Left lung (tissue), 14 donors: ENCODE measurements at places on chromosomes 11 and 22. TPM values are rescaled to one million over a fixed set of nuclear protein-coding genes. Genes with fewer than 3 reads are reported as not detected.

GRCh38 chr11:75797792-75798191 is 17.2 kb upstream of the UVRAG start:
- no peak for DNase-seq
- H3K36me3 ChIP-seq = peaks cover 30% of the 10 kb centered on the region
- no peaks in the 10 kb centered on the region for H3K27me3 ChIP-seq
- no peak overlapping the region for H3K27ac ChIP-seq

- DNase-seq = no peak
- no peak overlapping the region for H3K27ac ChIP-seq
- H3K4me3 ChIP-seq = no peak overlapping the region
- H3K36me3 ChIP-seq = no peaks in the 10 kb centered on the region
- no peaks in the 10 kb centered on the region for H3K4me1 ChIP-seq
- no peaks in the 10 kb centered on the region for H3K27me3 ChIP-seq
Observed at GRCh38 chr11:104908186-104908531, 9.9 kb upstream of the CASP12 start.

DNA sequence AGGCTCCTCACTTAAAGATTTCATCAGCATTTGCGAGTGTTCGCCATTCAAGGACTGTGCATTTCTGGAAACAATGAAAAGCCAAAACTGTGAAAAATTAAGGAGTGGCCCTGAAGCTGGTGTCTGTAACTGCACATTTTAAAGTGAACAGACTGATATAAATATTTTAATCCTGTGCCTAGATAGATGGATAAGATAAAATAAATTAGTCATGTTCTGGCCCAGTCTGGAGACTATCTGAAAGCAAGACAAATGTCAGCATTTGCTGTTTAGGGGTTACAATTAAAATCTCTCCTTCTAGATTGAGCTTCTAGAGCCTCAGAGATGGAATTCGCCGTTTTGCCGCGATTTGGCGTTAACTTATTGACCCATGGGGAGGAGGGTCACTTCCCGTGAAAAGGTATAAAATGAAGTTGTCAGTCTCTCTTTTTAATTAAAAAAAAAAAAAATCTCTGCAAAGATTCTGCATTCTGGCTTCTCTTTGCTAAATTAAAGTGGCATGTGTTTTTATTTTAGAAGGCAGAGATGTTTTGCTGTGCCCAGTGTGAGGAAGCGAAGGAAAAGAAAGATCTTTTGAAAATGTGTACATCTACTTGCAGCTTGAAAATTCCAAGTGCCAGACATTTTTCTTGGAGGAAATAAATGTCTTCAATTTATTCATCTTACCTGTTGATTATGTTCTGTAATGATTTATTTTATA is 79.7 kb upstream of the WNT7B start:
- no peaks in the 10 kb centered on the region for H3K36me3 ChIP-seq
- peaks cover 53% of the 10 kb centered on the region for H3K4me1 ChIP-seq
- H3K27ac ChIP-seq = peak overlapping the region; percentile 99
- H3K27me3 ChIP-seq = no peaks in the 10 kb centered on the region

DNA sequence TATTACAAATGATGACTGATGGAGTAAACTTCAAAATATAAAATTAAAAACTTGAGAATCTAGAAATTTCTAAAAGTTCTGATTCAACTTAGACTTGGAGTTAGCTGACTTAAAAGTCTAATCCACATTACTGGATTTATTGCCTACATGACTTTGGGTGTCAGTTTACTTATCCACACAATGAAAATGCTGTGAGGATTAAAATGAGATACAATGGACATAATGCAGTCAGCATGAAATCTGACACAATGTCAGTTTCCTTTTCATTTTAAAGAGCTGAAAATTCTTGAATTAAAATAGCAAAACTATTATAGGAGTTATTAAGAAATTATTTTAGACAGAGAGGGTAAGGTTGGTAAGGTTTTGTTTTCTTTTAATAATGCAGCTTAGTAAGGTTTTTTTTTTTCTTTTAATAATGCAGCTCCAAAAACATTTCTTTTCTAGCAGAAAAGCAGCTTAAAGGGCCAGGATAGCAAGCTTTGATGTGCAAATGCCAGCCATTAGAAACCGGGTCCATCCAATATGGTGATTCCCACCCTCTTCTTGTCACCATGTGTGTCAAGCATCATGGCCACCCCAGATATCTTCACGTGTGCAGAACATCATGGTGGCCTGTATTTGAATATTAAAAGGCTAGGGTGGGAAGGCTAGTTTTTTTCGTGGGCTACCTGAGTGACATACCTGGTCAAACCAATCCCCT is 18.9 kb downstream of the APIP start:
- DNase-seq = no peak
- H3K27me3 ChIP-seq = no peaks in the 10 kb centered on the region
- H3K27ac ChIP-seq = no peak overlapping the region
- peaks cover 13% of the 10 kb centered on the region for H3K36me3 ChIP-seq
- no peak overlapping the region for H3K4me3 ChIP-seq

- DNase-seq = no peak
- H3K36me3 ChIP-seq = peaks cover 11% of the 10 kb centered on the region
- H3K4me3 ChIP-seq = peak overlapping the region; percentile 16
- H3K27ac ChIP-seq = peak overlapping the region; percentile 75
Observed at GRCh38 chr11:128507936-128508335, 79.4 kb downstream of the ETS1 start.

DNA sequence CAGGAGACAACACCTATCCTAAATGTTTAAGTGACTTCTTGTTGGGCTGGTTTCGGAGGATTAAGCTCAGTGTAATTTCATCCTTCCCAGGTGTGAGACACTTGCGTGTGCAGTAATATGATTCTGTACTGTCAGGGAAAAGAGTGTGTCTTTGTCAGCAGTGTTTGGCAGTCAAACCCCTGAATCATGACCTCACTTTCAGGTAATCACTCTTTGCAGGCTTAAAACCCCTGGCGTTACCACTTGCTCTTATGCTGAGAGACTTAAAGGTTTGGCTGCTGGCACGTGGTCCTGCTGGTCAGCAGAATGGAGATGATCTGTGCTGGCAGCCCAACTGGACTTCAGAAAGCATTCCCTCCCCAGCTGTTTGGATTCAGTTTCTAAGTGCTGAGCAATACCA is 56.1 kb downstream of the APIP start:
- H3K4me3 ChIP-seq = no peak overlapping the region
- H3K27me3 ChIP-seq = no peaks in the 10 kb centered on the region
- peaks cover 3% of the 10 kb centered on the region for H3K4me1 ChIP-seq
- peak overlapping the region; percentile 4 for H3K27ac ChIP-seq

DNA sequence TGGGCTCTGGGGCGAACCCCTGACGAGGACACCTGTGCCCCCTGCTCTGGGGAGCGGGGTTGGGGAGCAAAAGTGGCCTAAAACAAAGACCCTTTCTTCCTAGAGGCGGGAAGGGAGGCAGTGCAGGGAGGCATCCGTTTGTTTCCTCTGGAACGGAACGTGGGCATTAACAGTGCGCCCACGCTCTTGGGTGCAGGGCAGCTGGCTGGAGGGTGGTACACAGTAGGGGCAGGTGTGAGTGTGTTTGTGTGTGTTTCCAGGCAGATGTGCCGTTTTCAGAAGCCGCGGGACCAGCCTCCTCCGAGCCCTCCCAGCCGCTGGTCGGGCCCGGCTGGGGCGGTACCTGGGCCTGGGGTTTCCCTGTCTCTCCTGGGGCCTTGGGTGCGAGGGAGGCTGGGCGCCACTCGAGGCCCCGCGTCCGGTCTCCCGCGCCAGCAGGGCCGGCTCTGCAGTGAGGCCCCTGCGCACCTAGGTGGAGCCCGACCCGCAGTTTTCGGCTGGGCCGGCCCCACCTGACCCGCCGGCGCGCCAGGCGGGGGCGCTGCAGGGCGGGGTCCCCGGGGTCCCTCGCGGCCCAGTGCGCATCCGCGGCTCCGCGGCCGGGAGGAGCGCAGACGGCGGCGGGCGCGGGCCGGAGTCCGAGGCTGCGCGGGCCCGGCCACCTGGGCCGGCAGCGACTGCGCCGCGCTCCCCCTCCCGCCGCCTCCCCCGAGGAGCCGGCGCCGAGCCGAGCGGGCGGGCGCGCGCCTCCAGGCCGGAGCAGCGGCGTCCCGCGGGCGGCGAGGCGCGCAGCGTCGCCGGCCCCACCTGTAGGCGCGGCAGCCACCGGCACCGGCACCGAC is 1252.7 kb downstream of the BRD1 start:
- H3K4me3 ChIP-seq = no peak overlapping the region
- H3K4me1 ChIP-seq = peaks cover 9% of the 10 kb centered on the region
- DNase-seq = peak; percentile 83
- peaks cover 65% of the 10 kb centered on the region for H3K27me3 ChIP-seq

GRCh38 chr22:47190276-47190956 is 428.0 kb downstream of the TBC1D22A start:
- H3K4me3 ChIP-seq = no peak overlapping the region
- DNase-seq = no peak
- no peaks in the 10 kb centered on the region for H3K4me1 ChIP-seq
- no peak overlapping the region for H3K27ac ChIP-seq
- no peaks in the 10 kb centered on the region for H3K36me3 ChIP-seq

- no peak overlapping the region for H3K4me3 ChIP-seq
- no peaks in the 10 kb centered on the region for H3K27me3 ChIP-seq
- H3K36me3 ChIP-seq = no peaks in the 10 kb centered on the region
- H3K4me1 ChIP-seq = peaks cover 25% of the 10 kb centered on the region
Observed at GRCh38 chr22:22060200-22061084, 77.9 kb upstream of the TOP3B start.

DNA sequence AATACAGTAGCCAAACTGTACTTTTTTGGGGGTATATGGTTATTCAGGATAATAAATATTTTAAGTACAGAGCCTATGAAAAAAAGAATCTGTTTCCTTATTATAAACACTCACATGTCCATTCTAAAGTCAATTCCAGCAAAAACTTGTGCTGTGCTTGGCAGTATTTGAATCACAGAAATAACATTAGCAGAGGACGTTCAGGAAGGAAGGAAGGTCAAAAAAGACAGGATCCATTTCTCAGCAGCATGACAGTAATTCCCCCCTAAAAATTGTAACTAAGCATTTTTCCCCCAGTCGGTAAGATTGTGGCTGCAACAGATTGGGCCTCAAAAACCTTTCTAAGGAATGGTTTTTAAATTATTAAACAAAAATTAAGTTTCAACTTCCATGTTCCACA is 124.8 kb downstream of the ATG16L2 start:
- no peak for DNase-seq
- H3K27ac ChIP-seq = no peak overlapping the region
- no peaks in the 10 kb centered on the region for H3K36me3 ChIP-seq
- no peaks in the 10 kb centered on the region for H3K27me3 ChIP-seq

The XKR3 gene
- not detected for polyA plus RNA-seq

The GGT1 gene
- polyA plus RNA-seq = 11.8 TPM
